ENCODE measurements at places on chromosomes 4 and X.

GRCh38 chr4:146960634-146961033, 15.0 kb upstream of the TTC29 start:
- no peak for DNase-seq

DNA sequence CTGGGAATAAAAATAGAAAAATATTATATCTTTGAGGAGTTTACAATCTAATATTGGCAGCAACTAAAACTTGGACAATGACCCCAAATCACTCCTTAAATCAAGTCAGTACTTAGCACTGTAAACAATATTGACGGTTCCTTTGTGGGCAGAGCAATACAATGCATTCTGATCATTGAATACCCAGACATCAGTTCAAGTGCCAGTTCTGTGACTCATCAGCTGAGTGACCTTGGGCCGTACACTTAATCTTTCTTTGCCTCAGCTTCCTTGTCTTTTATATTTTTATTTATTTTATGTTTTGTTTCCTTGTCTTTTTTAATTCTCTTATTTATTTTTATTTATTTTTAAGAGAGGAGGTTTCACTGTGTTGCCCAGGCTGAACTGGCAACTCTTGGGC, 112.2 kb upstream of the ANXA3 start:
- no peak for DNase-seq

DNA sequence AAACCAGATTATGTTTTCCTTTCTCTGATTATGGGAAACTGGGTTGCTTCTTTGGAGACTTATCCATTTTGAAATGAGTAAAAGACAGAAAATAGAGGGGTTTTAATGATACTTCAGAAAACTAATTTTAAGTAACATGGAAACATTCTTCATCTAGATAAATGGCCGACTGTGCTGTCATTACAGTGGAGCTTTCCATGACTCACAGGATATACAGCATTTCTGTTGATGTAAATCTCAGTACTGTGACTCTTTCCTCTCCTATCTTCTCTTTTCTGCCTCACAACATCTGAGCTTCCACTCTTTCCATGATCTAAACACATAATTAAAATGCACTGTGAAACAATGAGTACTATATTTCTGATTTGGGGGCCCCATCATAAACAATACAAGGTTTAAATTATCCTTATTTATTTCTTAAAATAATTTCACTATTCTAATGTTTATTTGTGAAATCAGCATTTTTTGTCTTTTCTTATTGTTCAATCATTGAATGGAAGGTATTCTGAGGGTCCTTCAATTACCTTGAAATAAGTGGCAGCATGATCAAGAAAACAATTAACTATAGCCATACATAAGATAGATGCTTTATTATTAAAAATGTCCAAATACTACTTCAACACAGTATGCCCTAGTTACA, 19.3 kb downstream of the SEC24D start:
- DNase-seq, result no peak

- no peak for DNase-seq
Measured at GRCh38 chrX:11755724-11756123, 2.3 kb upstream of the MSL3 start.

DNA sequence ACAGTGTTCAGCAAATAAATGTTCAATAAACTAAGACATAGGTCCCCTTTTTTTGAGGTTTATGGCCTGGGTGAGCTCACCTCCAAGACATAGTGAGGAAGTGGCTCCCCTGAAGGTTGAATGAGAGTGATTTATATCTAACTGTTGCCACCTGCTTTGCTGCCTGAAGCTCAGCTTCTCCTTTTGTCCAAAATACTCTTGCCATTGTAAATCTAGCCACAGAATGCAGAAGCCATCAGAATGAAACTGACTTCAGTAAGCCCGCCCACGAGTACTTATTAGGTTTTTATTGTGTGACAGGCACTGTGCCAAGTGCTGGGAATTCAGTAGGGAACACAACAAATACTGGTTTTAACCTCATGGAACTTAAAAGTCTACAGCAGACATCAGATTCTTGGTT, 18.0 kb downstream of the SPINK2 start:
- no peak for DNase-seq

DNA sequence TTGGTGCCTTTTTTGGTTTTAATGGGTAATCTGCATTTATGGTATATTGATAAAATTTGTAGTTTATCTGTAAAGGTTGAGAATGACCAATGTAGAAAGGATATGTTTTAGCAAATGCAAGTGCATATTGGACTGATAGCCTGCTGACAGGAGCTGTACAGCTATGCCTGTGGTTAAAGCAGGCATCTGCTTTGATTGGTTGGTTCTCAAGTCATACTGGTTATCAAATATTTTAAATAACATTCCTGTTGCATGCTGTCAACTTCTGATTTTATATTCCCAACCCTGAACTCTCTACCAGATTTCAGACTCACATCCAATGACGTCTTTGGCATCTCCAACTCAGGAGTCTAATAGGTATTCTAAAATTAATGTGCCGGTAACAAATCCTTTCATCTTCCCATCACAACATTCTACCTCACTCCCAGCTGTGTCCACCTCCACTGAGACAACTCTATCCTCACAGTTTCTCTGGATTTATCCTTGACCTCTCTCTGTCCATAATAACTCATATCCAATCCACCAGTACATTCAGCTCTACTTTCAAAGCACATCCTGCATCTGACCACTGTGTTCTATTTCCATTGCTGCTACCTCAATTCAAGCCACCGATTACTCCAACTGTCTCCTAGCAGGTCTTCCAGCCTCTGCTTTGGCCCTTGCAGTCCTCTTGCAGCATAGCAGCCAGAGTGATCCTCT, 125.7 kb downstream of the CAMK2D start:
- DNase-seq, result no peak

DNA sequence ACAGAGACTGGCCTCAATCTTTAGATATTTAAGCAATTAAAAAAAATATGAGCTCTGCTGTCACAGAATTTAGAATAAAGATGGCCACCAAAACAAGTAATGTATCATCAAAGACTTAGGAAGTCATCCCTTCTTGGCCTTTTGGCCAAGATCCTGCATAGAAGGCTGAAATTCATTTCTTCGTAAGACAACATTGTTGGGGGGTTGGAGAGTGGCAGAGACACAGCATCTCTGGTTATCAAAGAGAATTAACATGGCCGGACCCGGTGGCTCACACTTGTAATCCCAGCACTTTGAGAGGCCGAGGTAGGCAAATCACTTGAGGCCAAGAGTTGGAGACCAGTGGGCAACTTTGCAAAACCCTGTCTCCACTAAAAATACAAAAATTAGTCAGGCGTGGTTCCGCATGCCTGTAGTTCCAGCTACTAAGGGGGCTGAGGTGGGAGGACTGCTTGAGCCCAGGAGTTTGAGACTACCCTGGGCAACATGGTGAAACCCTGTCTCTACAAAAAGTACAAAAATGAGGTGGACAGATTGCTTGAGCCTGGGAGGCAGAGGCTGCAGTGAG, 4.0 kb downstream of the PPM1K start:
- no peak for DNase-seq

Data from activated CD4-positive, alpha-beta T cell treated with anti-CD3 and anti-CD28 coated beads, Interleukin-2, amount 50 U/mL, for 24 hours (primary cell).